ENCODE measurements at places on chromosomes 2 and 18. TPM values are rescaled to one million over a fixed set of nuclear protein-coding genes. Genes with fewer than 3 reads are reported as not detected.

- DNase-seq, result no peak
Measured at GRCh38 chr2:36683002-36683401, 13.5 kb upstream of the VIT start.

DNA sequence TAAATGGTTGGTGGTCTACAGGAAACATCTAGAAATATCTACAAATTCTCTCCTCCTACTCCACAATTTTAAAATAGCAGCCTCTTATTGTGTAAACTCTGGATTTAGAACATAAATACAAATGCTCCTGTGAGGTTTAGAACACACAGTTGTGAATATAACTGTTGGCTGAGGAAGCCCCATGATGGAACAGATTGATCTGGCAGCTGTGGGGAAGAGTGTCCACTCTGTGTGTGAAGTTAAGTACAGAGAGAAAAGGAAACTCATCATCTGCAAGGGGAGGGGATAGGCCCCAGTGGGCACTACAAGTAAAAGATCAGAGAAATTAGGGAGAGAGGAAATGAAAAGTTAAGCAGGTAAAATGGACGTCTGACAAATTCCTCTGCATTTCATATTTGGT is 422.7 kb upstream of the FSHR start:
- DNase-seq, result no peak

DNA sequence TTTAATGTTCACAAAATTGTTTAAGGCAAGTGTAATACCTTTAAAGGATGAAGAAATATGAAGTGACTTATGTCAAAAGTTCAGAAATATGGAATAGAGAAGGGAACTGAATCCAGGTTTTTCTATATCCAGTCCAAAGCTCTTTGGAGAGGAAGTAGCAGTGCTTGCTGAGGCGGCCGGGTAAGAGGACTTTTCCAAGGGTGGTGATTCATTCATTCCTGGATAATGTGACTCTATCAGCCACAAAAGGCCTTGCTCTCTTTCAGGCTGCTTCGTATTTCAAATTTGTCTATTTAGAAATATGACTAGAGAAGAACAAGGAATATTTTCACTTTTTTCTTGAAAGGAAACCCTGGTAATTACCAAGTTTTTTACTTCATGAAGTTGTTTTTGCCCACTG is 830.1 kb upstream of the ZEB2 start:
- DNase-seq, result no peak

DNA sequence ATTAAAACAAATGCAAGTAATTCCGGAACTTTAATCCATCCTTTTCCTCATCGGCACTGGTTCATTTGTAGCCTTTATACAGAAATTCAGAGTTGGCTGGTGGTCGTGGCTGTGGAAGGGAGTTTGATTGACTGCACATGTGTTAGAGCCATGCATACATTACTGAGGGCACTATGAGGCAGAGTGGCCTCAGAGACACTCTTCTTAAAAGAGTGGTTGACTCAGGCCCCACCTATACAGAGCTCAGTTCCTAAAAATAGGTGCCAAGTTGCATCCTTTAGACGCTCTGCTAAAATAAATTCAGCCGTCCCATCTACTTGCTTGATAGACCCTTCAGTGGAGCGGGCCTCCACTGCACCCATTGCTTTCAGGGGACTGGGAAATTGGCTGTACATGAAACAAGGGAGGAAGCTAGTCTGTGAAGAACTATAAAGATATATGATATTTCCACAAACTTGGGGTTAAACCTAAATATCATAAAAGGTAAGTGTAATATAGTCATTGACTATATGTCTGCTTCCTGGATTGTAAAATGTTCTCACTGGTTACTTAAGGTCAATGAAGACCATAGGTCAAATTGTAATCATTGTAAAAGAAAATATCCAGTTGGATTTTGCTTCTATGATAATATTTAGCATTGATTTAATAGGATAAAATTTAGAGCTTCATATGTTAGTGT is 298.9 kb downstream of the XIRP2 start:
- DNase-seq, result no peak

GRCh38 chr2:69830045-69830905 is 815 bp downstream of the GMCL1 start:
- DNase-seq, result peak; percentile 32

GRCh38 chr2:187390891-187391290 is 57.2 kb downstream of the CALCRL start:
- no peak for DNase-seq

DNA sequence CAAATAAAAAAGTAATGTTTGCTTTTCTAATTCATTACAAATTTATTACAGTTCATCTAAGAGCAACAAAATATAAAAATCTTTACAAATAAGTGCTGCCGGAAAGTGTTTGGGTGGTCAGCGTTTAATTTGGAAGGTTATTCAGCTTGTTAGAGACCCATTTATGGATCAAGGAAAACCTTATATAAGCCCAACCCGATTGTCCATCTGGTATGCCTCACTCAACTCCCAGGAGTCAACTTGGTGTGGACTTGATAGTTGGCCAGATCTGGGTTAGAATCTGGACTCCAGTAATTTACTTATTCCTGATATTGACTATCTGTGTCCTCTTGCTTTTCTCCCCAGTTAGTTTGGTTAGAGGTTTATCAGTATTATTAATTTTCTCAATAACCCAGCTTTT is 106.2 kb downstream of the KCTD1 start:
- DNase-seq, result no peak

GRCh38 chr2:73823916-73824523 is 4.7 kb upstream of the STAMBP start:
- DNase-seq, result no peak

DNA sequence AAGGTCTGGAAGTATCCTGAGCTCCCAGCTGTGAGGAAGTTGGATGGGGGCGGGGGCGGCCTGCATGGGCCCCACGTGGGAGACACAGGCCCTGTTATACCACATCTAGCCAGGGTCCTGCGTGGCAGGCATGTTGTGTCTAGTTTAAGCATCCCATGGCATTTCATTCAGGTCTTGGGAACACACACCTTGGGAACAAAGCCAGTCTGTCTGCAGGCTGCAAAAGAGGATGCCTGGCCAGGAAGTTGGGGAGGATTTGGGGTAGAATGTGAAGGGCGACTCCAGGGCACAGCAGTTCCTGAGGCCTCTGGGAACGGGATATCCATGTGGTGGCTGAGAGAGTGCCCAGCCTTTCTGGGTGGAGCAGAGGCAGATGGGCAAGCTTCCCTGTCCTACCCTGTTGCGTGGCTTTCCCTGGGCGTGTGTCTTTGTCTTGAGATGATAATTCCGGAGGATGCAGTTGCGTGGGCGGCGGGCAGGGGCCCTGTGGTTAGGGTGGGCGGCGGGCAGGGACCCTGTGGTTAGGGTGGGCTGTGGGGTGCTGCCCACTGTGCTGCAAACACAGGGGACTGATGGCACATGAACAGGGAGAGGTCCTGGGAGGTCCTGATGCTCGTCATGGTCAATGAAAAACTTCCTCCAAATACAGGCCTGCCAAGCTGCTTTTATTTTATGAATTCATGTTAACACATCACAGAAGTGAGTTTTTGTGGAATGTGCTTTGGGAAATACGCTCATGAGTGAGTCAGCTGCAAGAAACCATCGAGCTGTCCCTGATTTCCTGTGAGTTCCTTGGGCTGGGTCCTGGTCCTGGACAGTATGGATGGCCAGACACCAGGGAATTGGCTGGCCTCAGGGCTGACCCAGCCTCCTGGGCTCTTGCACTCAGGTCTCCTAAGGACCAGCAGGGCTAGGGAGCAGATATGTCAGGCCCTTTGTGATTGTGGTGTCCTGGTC is 90.0 kb upstream of the HS6ST1 start:
- DNase-seq, result no peak

DNA sequence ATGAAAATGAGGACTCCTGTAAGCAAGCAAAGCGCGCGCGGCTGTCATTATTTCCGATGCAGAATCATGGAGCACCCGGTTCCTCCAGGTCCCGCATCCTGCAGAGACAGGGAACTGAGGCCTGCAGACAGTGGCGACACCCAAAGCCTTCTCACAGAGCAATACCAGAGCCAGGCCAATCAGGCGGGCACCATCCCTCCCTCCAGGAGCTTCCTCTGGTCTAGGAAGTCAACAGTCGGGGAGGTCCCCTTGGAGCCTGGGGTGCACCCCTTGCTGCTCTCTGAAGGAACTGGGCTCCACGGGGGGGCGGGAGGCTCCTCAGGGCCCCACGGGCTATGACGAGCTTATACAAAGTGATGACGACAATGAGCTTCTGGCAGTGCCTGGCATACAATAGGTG is 60.3 kb upstream of the HPCAL1 start:
- no peak for DNase-seq

DNA sequence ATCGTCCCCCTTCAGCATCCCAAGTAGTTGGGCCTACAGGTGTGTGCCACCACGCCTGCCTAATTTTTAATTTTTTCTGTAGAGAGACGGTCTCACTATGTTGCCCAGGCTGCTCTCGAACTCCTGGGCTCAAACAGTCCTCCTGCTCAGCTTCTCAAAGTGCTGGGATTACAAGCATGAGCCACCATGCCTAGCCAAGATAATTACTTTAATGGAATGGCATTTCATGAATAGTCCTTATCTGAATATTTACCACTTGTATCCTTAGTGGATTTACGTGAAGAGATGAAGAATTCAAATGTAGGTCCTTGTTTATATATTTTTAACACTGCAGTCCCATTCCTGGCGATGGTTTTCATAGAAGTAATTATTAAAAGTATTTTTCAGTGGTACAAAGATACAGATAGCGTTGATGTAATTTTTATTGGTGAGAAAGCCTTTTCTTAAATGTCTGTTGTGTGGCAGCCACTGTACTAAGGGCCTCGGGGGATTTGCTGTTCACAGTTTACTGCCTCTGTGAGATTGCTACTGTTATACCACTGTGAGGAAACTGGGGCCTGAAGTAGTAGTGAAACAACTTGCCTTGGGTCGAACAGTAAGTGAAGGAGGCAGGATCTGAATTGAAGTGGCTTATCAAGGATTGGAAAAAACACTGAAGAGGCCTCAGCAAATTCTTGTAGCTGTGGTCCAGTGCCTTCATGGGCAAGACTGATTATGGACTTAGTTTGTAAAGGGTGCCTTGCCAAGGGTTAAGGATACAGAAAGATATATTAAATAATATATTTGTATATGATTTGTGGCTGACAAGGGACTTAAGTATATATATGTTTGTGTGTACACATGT is 151.2 kb downstream of the PRPF40A start:
- no peak for DNase-seq

- no peak for DNase-seq
Measured at GRCh38 chr2:27102329-27102728, 15.8 kb downstream of the KHK start.

DNA sequence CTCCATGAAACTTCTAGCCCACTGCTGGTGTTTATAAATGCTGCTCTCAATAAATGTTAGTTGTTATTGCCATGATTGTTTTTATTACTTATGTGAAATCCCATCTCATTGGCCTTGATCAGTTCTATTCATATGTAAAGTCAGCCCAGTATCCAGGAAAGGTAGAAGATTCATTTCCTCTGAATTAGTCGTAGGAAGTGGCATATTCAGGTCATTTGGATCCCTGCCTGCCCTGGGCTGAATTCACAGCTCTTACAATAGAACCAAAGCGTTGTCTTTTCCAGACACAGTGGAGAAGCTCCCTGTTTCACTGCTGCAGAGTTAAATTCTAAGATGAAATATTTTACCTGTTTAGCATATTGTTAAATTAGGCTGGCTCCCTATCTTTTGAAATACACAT is 70.3 kb downstream of the MAIP1 start:
- DNase-seq, result no peak

DNA sequence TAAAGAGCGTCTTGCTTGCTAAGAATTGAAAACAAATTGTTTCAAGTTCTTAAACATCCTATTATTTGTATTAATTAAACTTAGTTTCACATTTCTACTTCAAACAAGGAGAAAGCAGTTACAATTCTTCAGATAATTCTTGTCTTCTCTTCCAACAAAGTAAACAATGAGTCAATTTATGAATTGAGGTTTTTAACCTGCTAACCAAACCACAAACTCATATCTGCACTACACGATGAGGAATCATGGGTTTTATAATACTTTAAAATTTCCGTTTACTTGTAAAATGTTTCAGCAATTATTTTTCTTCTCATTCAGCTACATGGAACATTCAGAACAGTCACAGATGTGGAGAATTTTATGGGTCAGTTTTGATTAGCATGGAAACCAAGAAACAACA is 114.2 kb downstream of the SPIRE1 start:
- DNase-seq, result no peak

- no peak for DNase-seq
Measured at GRCh38 chr2:189164746-189165145, 14.8 kb downstream of the COL5A2 start.

GRCh38 chr2:217430916-217431576 is 571.2 kb upstream of the TNP1 start:
- DNase-seq, result no peak

- DNase-seq, result no peak
Measured at GRCh38 chr2:124563426-124563825, 538.3 kb downstream of the CNTNAP5 start.

GRCh38 chr2:73822276-73822675 is 6.5 kb upstream of the STAMBP start:
- no peak for DNase-seq

- no peak for DNase-seq
Measured at GRCh38 chr2:188369365-188369764, 77.7 kb downstream of the GULP1 start.

GPBAR1 gene
- 0.89 TPM for total RNA-seq

CFAP221 gene
- not detected for total RNA-seq

CKAP2L gene
- 0.32 TPM for total RNA-seq

ERFE gene
- total RNA-seq, result not detected

TSN gene
- total RNA-seq, result 45.3 TPM

CPO gene
- not detected for total RNA-seq

GYPC gene
- total RNA-seq, result 137 TPM

UGGT1 gene
- total RNA-seq, result 50.8 TPM

STARD6 gene
- total RNA-seq, result not detected
